Panc1 (cell line): ENCODE measurements at places on chromosomes 7 and 10.

DNA sequence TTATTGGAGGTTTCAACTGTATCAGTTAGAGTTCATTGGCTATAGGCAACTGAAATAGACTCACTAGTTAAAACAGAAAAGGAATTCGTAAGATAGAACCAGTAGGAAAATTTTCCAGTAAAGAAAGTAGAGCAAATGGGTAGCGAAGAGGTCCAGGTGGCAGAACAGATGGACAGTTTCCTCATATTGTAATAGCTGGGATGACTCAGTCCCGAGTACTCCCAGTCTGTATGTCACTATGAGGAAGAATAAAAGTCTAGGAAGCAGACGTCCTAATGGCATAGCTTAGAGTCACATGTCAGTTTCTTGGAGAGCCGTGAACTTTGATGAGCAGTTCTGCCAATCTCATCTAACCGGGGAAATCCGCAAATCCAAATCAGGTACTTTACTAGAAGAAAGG is 95.3 kb downstream of the RNF32 start:
- no peak for DNase-seq

GRCh38 chr10:96706331-96706853 is 13.9 kb downstream of the PIK3AP1 start:
- no peak for DNase-seq

GRCh38 chr10:10542477-10542876 is 475.2 kb upstream of the CELF2 start:
- DNase-seq = no peak

GRCh38 chr10:119273413-119273812 is 66.0 kb downstream of the GRK5 start:
- DNase-seq = no peak

DNA sequence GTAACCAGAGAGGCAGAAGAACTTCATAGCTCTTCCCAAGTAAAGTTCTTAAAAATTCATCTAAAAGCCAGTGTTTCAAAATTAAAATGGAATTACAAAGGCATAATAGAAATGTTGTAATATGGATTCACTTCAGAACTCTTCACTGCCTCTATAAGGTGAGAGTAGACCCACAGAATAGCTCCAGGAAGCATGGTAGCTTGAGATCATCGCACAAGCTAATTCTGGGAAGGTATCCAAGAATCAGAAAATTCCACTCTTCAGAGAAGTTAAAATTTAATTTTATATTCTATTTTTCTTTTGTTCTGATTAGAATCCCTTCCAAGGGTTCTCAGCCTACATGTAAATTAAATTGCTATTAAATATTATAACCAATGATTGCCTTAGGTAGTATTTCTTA is 1.5 kb upstream of the DHX32 start:
- no peak for DNase-seq

GRCh38 chr10:29949411-29950011 is 109.9 kb downstream of the JCAD start:
- no peak for DNase-seq

GRCh38 chr7:137343281-137343841 is at the start of gene PTN:
Gene PTN (minus strand): TSS chr7:137343733. CDS start chr7:137254973, 88,760 bp downstream.
- no peak for DNase-seq

DNA sequence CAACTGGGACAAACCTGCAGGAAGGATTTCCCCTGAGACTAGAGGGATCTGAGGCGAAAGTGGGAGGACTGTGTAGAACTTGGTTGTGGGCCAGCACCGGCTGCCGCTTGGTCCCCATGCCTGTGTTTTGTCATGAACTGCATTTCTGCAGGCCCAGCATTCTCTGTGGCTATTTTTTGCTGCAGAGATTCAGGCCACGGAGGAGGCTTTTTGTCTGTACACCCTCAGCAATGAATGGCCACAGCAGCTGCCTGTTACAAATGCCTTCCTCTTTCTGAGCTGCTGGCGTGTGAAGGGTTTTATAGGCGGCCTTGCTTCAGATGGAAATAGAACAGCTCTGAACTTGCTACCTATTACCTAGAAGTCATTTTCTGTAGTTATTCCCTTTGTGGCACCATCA is 164.4 kb downstream of the SH2D4B start:
- no peak for DNase-seq

GRCh38 chr7:19815546-19815945 is 42.1 kb upstream of the TMEM196 start:
- DNase-seq = no peak

DNA sequence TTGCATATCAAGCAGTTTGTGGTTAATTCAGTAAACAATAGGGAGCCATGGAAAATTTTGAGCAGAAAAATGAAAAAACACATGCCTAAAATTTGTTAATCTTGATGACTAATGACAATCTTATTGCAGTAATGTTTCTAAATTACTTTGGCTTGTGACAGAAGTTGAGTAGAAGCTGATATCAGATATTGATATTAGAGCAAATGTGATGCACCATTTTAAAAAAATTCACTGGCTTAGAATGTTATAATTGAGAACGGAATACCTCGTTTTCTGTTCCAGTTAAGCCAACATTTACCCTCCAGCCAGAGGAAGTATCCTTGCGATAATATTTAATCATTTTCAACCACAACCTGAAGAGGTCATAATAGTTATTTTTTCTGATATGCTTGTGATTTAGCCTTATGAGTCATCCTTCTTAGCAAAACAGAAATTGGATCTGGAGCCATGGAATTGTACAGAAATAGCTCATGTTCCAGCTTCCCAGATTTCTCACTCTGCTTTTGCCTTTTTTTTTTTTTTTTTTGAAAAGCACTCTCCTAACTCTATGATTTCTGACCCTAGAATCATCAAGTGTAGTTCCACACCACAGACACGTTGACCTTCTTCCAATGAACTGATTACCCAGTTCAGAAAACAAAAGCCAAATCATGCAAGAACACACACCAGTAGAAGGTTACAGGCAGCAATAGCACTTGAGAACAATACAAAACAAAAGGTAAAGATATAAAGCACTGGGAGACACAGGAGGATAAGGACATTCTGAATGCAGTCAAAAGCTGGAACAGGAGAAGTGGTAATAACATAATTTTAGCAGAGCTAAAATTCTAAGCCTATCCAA is 96.8 kb upstream of the PHYHIPL start:
- DNase-seq = no peak

DNA sequence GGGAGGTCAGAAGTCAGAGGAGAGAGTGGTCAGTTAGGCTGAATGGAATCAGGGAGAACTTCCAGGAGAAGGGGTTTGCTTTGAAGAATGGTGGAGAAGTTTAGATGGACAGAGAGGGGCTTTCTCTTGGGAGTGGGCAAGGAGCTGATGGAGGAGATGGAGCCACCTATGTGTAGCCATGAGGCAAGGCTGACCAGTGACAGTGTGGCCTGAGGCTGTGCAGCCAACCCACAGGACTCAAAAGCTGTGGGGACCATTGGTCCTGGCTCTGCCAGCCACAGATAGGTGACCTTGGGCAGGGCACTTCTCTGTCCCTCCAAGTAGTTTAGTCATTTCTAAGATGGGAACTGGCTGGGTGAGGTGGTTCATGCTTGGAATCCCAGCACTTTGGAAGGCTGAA is 18.7 kb downstream of the NEURL1 start:
- no peak for DNase-seq

DNA sequence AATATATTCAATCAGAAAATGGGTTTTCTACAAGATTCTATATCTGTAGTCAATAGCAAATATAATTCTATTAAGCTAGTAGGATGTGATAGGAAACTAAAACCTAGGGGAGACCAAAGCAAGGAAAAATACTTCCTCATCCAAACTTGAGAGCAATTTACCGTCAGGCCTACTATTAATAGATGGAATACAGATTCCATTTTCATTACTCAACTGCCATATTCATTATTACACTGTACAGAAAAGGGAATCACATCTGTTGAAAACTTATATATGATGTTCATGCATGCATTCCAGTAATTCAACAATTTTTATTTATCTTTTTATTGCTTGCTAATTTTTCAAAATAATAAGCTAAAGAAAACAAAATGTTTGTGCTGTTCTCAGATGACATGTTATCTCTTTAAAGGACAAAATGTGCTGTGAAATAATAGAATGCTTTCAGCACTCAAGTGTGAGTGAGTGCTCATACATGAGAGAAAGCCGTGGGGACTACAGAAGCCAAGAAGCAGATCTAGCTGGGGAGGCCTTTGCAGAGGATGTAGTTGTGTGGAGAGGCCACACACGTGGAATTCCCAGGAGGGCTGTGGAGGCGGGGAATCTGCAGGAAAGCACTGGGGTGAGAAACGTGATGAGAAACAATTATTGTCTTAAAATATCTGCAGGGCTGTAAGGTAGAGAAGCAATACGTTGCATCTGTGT is 110.0 kb downstream of the EGFR start:
- DNase-seq = no peak

DNA sequence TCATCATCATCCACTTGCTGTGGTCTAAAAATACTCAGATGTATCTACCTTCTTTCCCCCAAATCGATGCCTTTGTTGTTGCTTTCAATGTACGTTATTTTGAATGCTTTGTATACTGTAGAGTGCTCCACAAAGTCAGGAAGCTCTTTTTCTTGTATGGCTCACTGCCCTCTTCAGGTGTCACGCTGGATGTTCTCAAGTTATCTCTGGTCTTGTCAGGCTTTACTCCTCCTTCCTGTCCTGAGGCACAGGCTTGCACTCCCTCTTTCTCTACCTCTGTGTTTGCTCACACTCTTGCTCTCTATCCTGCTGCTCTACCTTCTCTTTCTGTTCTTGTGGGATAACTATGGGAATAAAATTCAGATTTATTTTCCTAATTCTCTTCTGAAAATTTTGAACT is 381.3 kb downstream of the NRG3 start:
- no peak for DNase-seq

DNA sequence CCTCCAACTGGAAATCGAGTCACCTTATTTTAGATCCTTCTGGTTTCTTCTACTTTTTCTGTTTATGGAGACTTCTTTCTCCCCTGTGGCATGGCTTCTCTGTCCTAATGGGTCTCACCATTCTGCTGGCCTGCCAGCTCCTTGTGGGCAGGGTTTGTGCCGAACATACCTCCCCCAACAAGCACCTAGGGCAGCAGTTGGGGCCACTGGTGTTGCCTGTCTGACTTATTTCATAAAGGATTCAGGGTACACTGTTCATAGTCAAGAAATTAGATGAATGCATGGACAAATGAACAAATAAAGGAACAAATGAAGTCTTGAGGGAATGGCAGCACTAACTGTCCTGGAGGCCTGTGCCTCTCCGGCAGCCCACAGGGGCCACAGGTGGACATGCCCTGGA is 55.6 kb upstream of the DOCK1 start:
- no peak for DNase-seq

- DNase-seq = no peak
Measured at GRCh38 chr7:44195889-44196288, 4.9 kb upstream of the YKT6 start.

DNA sequence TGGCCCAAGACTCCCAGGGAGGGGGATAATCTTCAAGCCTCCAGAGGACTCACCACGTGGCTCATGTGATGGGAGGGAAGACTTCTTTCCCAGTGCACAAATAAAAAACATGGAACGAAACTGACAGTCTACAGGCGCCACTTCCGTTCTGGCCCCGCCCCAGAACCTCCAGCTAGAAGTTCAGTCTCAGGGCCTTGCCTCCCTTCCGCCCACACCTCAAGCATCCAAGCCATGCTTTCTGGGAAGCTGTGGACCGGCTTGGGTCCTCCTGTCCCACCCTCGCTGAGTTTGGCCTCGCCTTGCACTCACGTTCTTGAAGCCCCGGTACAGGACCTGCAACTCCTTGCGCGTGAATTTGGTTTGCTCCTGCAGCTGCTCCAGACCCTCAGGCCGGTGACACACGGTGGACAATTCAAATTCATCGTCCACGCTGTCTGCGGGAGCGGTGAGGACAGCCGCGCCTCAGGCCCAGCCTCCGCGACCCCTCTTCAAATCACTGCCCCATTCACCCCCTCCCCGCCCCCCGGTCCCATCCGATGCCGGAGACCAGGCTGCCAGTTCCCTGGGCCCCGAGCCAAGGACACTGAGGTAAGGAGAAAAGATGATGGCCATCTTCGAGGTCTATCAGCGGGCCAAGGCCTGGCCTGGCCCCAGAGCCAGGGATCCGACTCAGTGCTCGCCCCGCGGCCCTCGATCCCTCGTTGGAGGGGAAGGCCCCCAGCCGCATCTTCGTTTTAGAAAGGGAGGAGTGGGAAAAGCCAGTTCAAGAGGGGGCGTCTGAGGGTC is 10.7 kb upstream of the OGA start:
- DNase-seq = no peak

GRCh38 chr7:23072922-23073321 is 32.7 kb upstream of the KLHL7 start:
- DNase-seq = no peak

GRCh38 chr10:26437637-26438461 is at the start of gene APBB1IP:
Gene APBB1IP (plus strand): TSS chr10:26438341. CDS start chr10:26492327, 53,986 bp downstream.
- DNase-seq = no peak

DNA sequence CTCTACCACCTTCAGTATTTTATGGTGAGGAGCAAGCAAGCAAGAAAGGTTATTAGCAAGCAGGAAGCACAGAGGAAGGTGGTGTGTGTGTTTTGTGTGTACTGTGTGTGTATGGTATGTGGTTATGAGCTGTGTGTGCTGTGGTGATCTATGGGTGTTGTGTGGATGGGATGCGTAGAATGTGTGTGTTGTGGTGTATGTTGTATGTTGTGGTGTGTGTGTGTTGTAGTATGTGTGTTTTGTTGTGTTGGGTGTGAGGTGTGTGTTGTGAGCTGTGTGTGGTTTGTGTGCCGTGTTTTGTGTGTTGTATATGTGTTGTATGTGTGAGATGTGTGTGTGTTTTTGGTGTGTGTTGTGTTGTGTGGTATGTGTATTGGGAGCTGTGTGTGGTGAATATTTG is 16.8 kb upstream of the IGFBP3 start:
- no peak for DNase-seq

DNA sequence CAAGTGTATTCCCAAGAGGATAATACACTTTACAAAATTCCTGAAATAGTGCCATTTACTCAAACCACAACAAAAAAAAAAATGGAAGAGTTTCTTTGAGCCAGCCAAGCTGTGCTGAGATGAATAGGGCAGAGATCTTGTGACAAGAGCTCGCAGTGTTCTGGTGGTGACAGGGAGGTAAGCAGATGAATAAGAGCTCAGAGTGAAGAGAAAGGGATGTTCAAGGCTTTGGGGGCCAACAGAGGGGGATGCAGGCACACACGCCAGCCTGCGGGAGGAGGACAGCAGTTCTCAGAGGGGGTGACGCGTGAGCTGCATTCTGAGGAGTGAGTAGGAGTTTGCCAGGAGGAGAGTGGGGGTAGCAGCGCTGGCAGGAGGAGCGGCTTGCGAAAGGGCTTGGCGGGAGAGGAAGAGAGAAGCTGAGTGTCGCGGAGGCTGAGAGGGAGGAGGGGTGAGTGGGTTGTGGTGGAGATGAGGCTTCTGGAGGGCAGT is 194.4 kb upstream of the IMMP2L start:
- DNase-seq = no peak

DNA sequence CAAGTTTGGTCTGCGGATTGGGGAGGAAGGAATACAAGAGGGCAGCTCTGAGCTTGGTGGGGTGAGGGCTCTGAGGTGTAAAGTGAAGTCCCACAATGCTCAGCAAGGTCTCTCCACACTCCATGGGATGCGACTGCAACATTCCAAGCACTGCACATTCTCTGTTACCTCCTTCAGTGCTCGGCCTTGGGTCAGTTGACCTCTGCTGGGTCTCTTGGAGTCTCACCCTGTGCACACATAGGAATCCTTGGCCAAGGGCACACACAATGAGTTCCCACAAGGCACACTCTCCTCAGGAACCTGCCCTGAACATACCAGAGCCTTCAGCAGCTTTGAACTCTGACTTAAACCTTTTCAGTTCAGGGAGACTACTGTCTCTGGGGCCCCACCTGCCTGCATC is 2.4 kb upstream of the WDFY4 start:
- DNase-seq = no peak

GRCh38 chr7:50655490-50655889 is 90.3 kb upstream of the DDC start:
- no peak for DNase-seq
